GM13976 (cell line): ENCODE measurements at places on chromosomes 2 and 18.

DNA sequence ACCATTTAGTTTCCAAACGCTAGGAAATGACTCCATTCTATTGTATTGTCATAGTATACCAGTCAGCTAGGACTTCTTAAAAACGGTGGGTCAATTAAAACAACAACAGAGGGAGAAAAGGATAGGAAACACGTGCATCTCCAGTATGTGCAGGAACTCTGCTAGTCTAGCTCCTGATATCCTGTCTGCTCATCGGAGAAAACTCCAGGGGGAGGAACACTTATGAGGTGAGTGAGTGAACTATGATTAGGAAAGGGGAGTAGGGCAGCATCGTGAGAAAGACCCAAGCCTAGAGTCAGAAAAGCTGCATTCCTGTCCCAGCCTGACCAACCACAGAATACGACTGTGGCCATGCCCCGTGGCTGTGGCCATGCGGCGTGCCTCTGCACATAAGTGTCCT is 34.2 kb downstream of the DTNB start:
- DNase-seq, result no peak

- no peak for DNase-seq
These were observed 118.2 kb upstream of the COPS8 start for GRCh38 chr2:236967499-236967783.

DNA sequence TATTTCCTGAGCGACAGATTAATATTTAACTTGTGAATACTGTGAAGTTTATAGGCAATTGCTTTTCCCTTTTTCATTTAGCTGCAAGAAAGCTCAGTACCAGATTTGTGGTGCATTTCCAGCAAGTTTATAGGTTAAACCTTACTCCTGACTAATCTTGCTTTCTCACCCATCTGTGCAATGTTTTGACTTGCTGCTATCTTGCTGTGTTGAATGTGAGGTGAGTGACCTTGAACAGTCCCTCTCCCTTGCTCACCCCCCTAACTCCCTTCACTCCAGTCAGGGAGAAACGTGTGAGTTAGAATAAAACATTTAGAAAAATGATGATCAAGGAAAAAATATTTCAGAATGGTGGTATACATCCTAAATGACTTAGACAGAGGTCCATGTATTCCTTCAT is 39.8 kb upstream of the PARD3B start:
- no peak for DNase-seq

DNA sequence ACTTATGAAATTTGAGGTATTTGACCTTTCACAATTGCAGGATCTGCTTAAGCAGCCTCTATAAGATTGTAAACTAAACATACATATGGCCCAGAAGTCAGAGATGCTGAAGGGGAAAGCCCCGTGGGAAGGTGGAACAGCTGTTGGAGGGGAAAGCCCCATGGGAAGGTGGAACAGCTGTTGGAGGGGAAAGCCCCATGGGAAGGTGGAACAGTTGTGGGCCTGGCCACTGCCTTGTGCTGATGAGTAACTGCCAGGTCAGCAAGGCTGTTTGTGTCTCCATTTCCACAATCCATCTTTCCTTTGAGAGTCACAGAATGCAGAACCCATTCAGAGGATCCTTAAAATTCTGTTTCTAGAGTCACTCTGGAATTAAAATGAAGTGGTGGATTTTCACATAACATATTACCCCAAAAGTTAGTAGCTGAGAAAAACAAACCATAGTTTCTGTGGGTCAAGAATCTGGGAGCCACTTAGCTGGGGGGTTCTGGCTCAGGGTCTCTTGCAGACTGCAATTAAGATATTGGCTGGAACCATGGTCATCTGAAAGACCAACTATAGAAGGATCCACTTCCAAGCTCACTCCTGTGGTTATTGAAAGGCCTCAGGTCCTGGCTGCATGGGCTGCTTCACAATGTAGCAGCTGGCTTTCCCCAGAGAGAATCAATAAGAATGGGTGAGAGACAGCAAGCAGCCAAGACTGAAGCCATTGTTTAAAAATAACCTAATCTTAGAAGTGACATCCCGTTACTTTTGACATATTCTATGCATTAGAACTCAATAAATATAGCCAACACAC is 86.6 kb upstream of the CAVIN2 start:
- DNase-seq, result no peak

DNA sequence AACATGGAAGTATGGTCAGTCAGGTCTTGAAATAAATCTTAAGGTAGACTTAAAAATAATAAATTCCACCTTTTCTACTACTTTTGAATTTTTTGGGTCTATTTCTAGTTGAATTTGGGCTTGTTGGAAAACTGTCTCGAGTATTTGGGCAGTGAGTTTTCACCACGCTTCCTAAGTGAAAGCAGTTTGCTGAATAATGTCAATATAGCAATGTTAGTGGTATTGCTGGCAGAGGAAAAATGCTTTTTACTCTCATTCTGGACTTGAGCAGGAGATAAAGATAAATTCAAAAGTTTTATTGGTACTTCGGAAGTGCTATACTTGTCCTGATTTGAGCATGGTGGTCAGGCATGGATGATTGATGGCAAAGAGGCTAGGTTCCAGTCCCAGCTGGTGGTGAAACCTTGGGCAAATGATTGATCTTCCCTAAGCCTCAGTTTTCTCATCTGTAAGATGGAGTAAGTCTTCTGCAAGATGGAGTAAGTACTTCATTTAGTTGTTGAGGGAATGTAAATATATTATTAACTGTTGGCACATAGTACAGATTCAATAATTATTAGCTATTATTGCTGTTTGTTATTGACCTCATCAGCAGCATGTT is 503.5 kb upstream of the ZEB2 start:
- no peak for DNase-seq

GRCh38 chr2:212177724-212178123 is 360.9 kb downstream of the ERBB4 start:
- DNase-seq, result no peak

- no peak for DNase-seq
These were observed 103.3 kb upstream of the ID2 start for GRCh38 chr2:8578335-8579244.

- DNase-seq, result no peak
These were observed 79.7 kb downstream of the GBX2 start for GRCh38 chr2:236088368-236089057.

DNA sequence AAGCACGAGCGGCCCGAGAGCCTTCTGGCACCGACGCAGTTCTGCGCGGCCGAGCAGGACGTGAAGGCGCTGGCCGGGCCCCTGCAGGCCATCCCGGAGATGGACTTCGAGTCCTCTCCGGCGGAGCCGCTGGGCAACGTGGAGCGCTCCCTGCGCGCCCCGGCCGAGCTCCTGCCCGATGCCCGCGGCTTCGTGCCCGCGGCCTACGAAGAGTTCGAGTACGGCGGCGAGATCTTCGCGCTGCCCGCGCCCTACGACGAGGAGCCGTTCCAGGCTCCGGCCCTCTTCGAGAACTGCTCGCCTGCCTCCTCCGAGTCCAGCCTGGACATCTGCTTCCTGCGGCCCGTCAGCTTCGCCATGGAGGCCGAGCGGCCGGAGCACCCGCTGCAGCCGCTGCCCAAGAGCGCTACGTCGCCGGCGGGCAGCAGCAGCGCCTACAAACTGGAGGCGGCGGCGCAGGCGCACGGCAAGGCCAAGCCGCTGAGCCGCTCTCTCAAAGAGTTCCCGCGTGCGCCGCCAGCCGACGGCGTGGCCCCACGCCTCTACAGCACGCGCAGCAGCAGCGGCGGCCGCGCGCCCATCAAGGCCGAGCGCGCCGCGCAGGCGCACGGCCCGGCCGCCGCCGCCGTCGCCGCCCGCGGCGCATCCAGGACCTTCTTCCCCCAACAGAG is 70.4 kb downstream of the ARHGEF33 start:
- peak; percentile 86 for DNase-seq

GRCh38 chr2:141666191-141666590 is 464.6 kb downstream of the LRP1B start:
- no peak for DNase-seq

GRCh38 chr2:209147981-209148380 is 275.9 kb upstream of the MAP2 start:
- no peak for DNase-seq

DNA sequence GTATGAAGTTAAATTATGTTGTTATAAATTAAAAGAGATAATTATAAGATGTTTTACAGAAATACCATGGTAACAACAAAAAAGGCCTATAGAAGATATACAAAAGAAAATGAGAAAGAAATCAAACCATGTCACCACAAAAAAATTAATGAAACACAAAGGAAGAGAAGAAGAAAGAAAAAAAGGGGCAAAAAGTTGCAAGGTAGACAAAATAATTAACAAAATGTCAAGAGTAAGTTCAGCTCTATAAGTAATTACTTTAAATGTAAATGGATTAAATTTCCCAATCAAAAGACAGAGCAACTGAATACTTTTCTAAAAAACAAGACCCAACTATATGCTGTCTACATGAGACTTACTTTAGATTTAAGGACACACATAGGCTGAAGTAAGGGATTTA is 378.4 kb upstream of the FSHR start:
- no peak for DNase-seq

- DNase-seq, result peak; percentile 63
These were observed 132.2 kb downstream of the FMNL2 start for GRCh38 chr2:152466980-152467676.

DNA sequence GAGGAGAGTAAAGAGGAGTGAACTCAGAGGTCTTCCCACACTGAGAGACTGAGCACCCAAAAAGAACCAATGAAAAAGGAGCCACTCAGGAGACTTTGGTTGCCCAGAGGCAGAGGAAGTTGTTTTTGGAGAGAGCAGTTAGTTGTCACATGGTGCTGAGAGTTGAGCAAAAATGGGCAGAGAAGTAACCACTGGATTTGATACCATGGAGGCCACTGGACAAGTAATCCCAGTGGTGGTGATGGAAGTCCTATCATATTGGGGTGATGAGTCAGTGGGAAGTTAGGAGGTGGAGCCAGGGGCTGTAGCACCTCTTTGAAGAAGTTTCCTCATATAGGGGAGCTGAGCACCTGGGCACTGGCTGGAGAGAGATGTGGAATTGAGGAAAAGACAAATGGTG is 235.8 kb downstream of the TPGS2 start:
- DNase-seq, result no peak

DNA sequence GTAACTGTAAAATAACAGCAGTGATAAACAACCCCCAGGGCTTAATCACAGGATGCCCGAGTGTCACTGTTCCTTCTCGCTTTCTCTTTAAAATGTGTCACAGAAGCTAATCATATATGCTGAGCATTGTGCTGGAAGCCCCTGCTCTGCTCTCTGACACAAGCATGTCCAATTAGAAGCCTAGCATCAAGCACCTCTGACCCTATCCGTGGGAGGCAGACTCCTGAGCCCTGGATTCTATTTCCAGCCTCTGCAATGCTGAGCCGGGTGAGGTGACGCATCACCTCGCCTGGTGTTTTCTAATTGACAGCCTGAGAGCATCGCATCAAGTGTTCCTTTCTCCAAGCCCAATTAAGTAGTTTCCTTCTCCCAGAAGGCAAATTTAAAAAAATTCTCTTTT is 19.7 kb upstream of the SCG2 start:
- no peak for DNase-seq

DNA sequence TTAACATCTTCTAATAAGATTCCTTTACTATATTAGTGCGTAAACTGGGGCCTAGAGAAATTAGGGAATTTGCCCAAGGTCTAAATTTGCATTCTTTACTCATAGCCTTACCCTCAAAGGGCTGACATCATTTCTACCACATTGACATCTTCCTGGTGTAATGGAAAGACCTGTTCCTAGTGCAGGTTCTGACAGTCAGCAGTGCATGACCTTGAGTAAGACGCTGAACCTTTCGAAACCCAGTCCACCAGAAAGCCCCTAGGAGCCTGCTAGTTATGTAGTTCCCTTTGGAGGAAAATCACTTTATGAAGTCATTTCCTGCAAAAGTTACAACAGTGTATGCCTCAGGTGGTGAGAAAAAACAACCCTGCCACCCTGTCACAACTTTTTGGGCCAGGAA is 388.3 kb downstream of the TNS1 start:
- peak; percentile 57 for DNase-seq

GRCh38 chr18:7946734-7947377 is 379.7 kb downstream of the PTPRM start:
- DNase-seq, result no peak
